ENCODE measurements at places on chromosomes 1 and 21.

GRCh38 chr1:18107369-18108298 is at the start of gene IGSF21:
TSS of gene IGSF21 (plus strand) at chr1:18107798. CDS start at chr1:18108129, 331 bp downstream.
- peak; percentile 17 for DNase-seq

DNA sequence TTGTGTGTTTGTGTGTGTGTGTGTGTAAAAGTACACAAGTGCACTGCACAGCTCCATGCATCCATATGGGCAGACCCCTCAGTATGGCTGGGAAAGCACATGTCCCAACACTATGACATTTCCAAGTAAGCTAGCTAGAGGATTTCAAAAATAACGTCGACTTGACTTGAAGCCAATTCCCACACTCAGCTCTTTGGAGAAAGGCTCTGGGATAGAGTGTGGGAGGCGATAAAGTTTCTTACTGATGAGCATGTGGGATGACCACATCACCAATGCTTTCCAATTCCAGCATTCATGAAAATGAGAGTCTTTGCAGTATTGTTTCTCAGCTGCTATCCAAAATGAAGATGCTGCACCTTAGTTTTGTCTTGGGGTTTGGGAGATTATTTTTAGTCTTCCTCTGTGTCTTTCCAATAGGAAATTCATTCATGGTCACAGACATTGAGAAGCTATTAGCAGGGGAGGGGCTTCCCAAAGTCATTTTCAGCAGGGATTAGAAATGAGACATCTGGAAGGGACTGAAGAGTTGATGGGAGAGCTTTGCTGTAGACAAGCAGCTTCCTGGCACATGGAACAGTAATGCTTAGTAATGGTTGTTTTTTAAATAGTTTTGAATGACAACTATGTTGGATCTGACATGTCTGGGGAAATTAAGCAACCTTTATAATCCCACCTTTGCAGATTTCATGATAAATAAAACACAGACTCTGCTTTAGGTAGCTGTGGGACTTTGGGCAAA is 143.5 kb downstream of the ASTN1 start:
- DNase-seq = no peak

DNA sequence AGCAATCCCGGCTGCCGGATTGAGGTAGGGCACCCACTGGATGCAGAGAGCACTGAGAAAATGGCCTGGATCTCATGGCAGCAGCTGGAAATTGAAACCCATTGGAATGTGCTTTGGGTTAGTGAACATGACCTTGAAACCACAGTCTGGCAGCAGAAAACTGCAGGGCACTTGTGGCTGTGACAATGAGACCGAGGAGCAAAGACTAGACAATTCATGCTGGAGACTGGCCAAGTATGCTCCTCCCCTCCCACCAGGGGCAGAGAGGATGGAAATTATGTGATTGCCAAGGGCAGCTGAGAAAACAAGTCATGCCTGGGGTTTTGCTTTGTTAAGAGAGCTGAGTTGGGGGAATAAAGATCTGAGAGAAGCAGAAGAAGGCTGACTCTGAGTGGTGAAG is 60.7 kb downstream of the ZNF697 start:
- DNase-seq = no peak

GRCh38 chr1:184037849-184038591 is 492 bp upstream of the COLGALT2 start:
- no peak for DNase-seq

DNA sequence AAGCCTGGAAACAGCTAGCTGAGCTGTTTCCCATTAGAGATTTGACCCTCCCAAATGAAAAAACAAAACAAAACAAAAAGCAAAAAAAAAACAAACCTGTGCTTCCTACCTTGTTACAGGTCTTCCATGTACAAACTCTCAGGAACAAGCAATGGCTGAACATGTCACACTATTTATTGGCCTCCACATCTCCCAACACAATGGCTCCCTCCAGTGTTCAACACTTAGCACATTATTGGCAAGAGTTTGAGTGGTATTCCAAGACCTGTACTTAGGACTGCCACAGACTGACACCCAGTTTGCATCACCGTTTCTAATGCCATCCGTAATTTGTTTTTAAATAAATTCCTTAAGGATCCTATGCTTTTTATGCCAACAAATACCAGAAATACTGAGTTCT is 195.0 kb upstream of the OLFM3 start:
- DNase-seq = peak; percentile 25

GRCh38 chr21:25507522-25507921 is 99.8 kb downstream of the MRPL39 start:
- no peak for DNase-seq

DNA sequence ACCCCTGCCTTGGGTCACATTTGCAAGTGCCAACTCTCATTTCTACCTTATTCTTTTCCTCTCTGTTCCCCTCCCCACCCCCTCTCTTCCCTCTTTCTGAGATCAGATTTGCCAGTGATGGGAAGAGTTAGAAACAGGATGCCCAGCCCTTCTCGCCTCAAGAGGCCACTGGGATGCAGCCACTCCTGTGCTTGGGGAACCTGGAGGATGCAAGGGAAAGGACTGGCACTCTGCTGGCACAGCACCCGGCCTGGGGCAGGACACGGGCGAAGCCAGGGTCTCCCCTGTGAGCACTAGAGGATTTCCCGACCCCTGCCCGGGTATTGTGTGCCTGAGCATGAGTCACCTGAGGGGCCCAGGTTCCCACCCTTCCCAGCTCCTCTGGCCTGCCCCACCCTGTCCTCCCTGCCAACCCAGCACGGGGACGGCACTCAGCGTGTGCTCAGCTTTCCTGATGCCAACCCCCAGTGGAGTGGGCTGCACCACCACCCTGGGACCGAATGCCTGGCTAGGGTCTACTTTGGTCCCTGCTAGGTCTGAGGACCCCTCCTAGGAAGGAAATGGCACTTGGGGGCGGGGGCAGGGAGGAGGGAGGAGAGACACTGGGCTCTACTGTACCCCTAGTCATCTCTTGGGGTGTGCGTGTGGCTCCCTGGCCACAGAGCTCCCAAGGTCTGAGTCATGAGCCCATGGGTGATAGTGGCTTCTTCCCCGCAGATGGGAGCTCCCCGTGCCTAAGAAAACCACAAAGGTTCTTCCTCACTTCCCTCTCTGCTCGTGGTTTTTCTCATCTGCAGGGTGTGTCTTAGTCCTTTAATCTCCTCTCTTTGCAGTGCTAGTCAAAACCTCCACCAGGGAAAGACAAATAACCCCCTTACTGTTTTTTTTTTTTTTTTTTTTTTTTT is 12.4 kb downstream of the LMNA start:
- no peak for DNase-seq

DNA sequence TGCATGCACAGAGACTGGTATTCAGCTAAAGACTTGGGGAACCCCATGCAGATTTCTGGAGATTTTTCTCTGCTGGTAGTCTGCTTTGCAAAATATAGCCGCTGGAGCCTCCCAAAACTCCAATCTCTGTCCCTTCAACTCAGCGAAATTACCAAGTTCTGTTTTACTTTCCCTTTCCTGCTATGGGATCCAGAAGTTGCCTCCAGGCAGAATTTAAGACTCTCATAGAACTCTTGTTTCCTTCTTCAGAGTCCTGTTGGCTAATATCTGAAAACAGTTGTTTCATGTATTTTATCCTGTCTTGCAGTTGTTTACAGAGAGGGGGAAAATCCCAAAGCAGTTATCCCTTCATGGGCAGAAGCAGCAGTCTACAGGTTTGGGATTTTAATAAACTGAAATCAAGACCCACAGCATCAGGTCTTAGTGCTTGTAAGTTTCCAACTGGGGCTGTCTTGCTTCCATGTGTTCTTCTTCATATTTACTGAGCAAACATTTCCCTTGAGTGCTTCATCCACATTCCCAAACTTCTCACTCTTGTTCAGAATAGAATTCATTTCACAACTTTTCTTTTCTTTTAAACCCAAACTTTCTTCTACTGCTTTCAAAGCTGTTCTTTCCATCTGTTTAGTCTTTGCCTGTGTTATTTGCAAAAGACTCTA is 221.3 kb upstream of the DMRTA2 start:
- no peak for DNase-seq

- DNase-seq = no peak
Observed at GRCh38 chr1:18192974-18193373, 85.4 kb downstream of the IGSF21 start.

DNA sequence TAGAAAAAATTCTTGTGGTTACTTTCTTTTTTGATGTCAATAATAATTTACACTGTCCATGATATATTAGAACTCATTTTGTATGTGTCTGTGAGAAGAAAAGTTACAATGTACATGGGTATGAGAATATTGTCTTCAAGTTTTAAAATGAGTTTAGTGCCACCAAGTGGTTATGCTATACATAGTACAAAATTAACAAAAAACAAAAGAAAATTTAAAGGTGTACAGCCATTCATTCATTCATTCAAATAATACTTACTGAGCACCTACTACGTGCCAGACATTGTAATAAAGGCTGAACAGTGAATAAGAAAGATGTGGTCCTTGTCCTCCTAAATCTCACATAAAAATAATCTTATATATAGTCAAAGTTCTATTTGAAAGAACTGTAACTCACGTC is 27.7 kb downstream of the UCHL5 start:
- DNase-seq = no peak

DNA sequence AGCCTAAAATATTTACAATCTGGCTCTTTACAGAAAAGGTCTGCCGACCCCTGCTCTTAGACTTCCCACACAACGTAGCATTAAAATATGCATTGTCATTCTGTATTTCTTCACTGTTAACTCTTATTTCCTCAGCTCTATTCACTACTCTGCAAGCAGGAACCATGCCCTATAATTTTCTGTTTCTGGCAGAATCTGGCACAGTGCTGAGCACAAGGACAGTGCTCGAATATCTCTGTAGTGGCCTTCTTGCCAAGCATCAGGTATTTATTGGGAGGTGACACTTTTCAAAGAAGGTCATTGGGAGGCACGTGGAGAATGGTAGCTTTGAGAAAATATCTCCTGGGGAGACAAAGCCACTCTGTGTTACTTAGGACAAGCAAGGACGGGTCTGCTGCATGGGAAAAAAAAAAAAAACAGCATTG is 77.9 kb downstream of the PSMG1 start:
- DNase-seq = no peak

DNA sequence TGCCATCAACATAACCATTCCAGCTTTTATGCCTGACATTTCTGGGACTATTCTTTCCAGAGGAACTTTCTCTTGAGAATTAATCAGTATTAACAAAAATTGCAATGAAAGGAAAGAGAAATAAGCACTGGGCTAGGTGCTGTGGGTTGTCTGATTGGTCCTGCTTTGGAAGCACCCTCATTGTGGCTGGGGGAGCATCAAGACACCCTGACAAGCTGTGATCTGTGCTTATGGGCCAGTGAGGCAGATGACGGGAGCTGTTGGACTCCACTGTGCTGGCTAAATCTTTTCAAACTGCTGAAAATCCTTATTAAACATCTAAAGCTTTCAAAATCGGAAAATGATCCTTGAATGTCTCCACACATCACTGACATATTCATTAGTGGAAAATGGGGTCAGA is 20.0 kb downstream of the UBASH3A start:
- DNase-seq = no peak

DNA sequence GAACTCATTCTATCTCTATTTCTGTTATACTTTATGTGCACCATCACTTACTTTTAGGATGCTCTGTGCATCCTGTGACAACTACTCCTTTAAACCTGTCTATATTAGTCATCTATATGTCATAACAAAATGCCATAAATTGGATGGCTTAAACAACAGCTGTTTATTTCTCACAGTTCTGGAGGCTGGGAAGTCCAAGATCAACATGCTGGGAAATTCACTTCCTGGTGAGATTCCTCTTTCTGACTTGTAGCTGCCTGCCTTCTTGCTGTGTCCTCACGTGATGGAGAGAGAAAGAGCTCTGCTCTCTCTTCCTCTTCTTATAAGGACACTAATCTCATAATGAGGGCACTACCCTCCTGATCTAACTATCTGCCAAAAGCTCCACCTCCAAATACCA is 62.3 kb upstream of the RCOR3 start:
- no peak for DNase-seq

GRCh38 chr1:108877348-108878159 is 769 bp downstream of the GPSM2 start:
- DNase-seq = no peak

DNA sequence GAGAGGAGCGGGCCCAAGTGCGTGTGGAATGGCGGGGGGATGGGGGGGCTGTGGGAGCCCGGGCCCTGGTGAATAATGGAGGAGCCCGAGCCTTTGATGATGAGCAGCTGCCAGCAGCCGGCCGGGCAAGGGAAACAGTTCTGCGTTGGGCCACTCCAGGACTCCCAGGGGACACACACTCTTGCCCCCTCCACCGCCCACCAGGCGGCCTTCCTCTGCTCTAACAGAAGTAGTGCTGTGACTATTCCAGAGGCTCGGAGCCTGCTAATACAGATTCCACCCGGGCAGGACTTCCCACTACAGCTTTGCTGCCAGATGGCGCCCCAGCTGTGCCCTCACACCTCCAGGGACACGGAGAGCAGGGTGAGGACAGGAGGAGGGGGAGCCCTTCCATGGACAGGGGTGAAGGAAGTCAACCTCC is 48.2 kb upstream of the LRP8 start:
- no peak for DNase-seq

All from ELF-1 (cell line).